ENCODE measurements at places on chromosomes 6 and 20. TPM values are rescaled to one million over a fixed set of nuclear protein-coding genes. Genes with fewer than 3 reads are reported as not detected.

DNA sequence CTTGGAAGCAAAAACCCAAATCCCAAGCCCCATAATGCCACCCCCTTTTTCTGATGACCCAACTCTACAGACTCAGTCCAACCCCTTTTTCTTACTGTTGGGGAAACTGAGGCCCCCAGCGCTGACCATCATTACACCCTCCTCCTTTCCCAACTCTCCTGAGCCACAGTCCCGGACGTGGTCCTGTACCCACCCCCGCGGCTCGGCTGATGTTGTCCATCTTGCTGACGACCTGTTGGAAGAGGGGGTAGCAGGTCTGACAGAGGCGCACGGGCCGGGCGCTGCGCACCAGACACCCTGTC, 533 bp downstream of the OSTM1 start:
- peak; percentile 37 for DNase-seq

DNA sequence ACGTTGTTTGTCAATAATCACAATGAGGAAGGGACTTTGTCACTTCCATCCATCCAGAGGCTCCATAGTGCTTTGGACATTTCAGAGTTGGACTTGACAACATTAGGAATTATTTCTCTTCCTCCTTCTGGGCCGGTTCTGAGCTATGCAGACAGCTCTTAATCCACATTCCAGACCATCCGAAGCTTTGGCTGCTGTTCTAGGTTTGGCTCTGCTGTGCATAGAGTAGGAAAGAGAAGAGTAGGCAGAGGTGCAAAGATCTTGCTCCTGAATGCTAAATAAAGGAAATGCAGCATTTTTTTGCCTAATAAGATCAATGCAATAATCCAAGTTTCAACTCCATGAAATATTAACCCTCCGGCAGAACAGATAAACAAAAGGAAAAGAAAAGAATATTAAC, 251.8 kb upstream of the PRND start:
- no peak for DNase-seq

GRCh38 chr6:106069478-106069877, 16.7 kb upstream of the PRDM1 start:
- DNase-seq = no peak

GRCh38 chr20:18676396-18676795, 88.5 kb downstream of the DTD1 start:
- DNase-seq = no peak

GRCh38 chr6:5657684-5658430, 348.9 kb downstream of the NRN1 start:
- no peak for DNase-seq

- DNase-seq = no peak
Measured at GRCh38 chr6:81308577-81309279, 443.8 kb downstream of the TENT5A start.

DNA sequence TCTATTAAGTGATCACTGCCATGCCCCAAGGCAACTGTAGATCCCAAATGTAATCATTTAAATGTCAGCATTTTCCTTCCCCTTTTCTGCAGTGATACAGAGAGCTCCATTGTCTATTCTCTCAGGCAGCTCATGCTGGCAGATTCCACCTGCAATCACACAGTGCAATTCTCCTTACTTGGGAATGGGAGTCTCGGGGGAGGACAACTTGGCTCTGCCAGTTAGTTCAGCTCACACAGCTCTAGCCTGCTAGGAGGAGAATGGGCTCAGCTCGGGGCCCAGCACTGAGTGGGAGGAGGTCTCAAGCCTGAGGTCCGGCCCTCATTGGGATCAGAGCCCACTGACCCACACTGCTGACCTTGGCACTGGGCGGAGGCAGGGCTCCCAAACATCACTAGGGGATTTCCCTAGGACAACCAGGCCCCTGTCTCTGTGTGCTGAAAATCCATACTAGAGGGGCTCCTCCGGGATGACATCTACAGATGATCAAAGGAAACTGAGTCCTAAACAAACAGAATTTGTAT, 109.2 kb upstream of the ASF1A start:
- no peak for DNase-seq

GRCh38 chr6:167674486-167674885, 152.2 kb upstream of the AFDN start:
- DNase-seq = no peak

DNA sequence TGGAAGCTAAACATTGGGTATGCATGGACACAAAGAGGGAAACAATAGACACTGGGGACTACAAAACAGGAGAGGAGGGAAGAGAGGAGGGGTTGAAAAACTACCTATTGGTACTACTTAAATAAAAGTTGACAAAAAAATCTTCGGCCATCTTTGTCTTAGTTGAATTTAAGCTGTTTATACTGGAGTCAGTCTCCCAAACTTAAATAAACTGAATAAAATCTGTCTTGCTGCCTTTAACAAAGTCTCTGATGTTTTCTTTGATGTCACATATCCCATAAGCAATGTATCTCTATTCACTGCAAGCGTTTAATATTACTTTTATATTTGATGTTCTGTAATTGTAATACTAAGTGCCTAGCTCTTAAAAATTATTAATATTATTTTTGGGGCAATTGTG, 409.2 kb upstream of the EPHA7 start:
- no peak for DNase-seq

DNA sequence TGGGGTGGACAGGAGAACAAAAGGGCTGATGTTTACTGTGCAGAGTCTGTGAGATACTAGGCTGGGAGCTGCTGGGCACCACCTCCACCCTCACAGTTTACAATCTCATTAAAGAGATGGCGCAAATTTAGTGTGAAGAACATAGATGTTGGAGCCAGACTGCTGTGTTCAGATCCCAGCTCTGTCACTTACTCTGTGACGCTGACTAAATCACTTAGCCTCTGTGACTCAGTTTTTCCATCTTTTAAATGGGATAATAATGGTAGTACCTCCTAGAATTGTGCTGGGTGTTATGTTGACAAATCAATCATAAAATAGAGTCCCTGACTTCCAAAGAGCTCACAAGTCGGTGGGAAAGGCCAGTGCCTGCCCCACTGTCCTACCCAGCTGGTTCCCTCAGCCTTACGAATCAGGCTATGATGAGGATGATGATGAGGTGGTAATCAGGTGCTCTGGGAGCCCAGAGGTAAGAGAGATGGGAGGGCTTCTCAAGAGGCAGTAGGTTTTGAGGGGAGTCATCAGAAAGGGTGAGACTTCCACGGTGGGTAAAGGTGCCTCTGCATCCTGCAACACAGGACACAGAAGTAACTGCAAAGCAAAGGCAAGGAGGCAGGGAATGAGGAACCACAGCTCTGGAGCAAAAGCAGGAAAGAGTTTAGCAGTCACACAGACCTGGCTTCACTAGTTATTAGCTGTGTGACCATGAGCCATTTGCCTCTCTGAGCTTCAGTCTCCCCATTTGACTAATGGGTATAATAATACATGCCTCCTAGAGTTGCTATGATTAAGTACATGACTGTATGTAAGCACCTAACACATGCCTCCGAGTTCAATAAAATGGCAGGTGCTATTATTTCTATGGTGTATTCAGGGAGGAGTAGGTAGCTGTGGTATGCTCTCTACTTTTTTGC, 8.9 kb downstream of the FYN start:
- no peak for DNase-seq

GRCh38 chr20:23497536-23497935, 6.6 kb downstream of the CST8 start:
- no peak for DNase-seq

GRCh38 chr6:30759575-30760239, 15.4 kb upstream of the IER3 start:
- no peak for DNase-seq

GRCh38 chr6:153038378-153039057, 36.0 kb upstream of the MTRF1L start:
- no peak for DNase-seq

Gene RPP21
- total RNA-seq = 50.3 TPM

Gene BIRC7
- not detected for total RNA-seq

Gene AKAP12
- 191 TPM for total RNA-seq
